ENCODE measurements at places on chromosomes 12 and 14.

DNA sequence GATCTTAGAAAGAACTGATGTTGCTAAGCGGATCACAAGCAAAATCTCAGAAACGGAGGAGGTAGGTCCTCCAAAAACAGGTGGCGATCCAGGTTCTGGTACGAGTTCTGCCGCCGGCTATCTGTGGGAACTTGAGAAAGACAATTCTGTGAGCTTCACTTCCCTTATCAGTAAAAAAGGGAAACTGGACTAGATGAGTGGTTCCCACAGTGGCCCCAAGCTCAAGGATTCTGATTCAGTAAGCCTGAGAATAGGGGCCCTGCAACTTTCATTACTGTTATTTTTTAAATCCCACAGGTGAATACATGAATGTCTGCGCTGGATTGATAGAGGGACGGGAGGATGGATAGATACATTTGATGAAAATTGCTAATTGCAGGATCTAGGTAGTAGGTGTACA is 160.2 kb downstream of the PPM1H start:
- H3K4me1 ChIP-seq: peaks cover 25% of the 10 kb centered on the region
- H3K27ac ChIP-seq: no peak overlapping the region
- no peak overlapping the region for H3K4me3 ChIP-seq
- no peak for DNase-seq

- no peaks in the 10 kb centered on the region for H3K4me1 ChIP-seq
- H3K4me3 ChIP-seq: no peak overlapping the region
- no peak overlapping the region for H3K27ac ChIP-seq
These were observed 113.3 kb downstream of the ANO6 start for GRCh38 chr12:45329238-45329637.

GRCh38 chr14:54570631-54571415 is 3.9 kb downstream of the SAMD4A start:
- H3K4me3 ChIP-seq: no peak overlapping the region
- no peaks in the 10 kb centered on the region for H3K27me3 ChIP-seq
- H3K27ac ChIP-seq: no peak overlapping the region
- peaks cover 18% of the 10 kb centered on the region for H3K36me3 ChIP-seq
- no peak for DNase-seq

DNA sequence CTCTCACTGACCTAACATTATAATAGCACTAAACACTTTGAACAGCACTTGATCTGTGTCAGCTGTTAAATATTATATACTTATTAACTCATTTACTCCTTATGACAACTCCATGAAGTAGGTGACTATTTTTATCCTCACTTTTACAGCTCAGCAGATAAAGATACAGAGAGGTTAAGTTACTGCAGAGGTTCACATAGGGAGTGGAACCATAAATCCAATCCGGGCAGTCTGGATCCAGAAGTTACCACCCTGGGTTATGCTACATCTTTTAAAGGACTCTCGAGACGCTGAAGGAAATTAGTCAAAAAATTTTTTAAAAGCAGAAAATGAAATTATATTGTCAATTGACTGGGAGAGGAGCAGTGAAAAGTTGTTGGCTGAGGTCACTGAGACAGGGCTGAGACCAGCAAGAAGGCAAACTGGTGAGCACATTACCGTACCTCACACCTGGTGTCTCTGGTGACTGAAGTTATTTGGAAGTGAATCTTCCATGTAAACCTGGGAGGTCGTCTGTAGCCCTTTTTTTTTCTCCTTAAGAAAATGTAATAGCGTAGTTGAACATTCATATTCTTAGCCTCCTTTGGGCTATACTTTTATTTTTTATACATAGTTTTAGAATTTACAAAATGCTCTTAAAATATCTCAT is 1.2 kb upstream of the RIMKLB start:
- H3K4me3 ChIP-seq: peak overlapping the region; percentile 85
- peaks cover 53% of the 10 kb centered on the region for H3K4me1 ChIP-seq
- no peaks in the 10 kb centered on the region for H3K27me3 ChIP-seq
- DNase-seq: no peak
- peak overlapping the region; percentile 97 for H3K27ac ChIP-seq

GRCh38 chr14:84085493-84085892 is 1444.5 kb upstream of the FLRT2 start:
- H3K27me3 ChIP-seq: no peaks in the 10 kb centered on the region
- DNase-seq: no peak
- H3K4me3 ChIP-seq: no peak overlapping the region

DNA sequence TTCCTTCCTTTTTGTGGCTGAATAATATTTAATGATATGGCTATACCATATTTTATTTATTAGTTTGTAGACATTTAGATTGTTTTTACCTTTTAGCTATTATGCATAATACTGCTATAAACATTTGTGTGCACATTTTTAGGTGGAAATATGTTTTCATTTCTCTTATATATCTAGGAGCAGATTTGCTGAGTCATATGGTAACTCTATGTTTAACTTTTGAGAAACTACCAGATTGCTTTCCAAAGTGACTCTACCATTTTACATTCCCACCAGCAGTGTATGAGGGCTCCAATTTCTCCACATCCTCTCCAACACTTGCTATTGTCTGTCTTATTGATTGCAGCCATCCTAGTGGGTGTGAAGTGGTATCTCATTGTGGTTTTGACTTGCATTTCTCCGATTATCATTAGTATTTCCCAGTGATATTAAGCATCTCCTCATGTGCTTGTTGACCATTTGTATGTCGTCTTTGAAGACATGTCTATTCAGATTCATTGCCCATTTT is 160.2 kb downstream of the KICS2 start:
- no peaks in the 10 kb centered on the region for H3K36me3 ChIP-seq
- H3K4me3 ChIP-seq: no peak overlapping the region
- H3K27ac ChIP-seq: no peak overlapping the region
- peaks cover 10% of the 10 kb centered on the region for H3K4me1 ChIP-seq
- no peaks in the 10 kb centered on the region for H3K27me3 ChIP-seq

- H3K4me3 ChIP-seq: no peak overlapping the region
- no peak overlapping the region for H3K27ac ChIP-seq
- no peaks in the 10 kb centered on the region for H3K36me3 ChIP-seq
- DNase-seq: no peak
These were observed 444.8 kb downstream of the RGS6 start for GRCh38 chr14:72377016-72377415.

- H3K27ac ChIP-seq: no peak overlapping the region
- H3K4me3 ChIP-seq: no peak overlapping the region
- no peak for DNase-seq
- H3K27me3 ChIP-seq: no peaks in the 10 kb centered on the region
These were observed 40.0 kb downstream of the FRS2 start for GRCh38 chr12:69509904-69510827.

GRCh38 chr12:3101309-3102024 is 24.3 kb downstream of the TSPAN9 start:
- no peak overlapping the region for H3K4me3 ChIP-seq

DNA sequence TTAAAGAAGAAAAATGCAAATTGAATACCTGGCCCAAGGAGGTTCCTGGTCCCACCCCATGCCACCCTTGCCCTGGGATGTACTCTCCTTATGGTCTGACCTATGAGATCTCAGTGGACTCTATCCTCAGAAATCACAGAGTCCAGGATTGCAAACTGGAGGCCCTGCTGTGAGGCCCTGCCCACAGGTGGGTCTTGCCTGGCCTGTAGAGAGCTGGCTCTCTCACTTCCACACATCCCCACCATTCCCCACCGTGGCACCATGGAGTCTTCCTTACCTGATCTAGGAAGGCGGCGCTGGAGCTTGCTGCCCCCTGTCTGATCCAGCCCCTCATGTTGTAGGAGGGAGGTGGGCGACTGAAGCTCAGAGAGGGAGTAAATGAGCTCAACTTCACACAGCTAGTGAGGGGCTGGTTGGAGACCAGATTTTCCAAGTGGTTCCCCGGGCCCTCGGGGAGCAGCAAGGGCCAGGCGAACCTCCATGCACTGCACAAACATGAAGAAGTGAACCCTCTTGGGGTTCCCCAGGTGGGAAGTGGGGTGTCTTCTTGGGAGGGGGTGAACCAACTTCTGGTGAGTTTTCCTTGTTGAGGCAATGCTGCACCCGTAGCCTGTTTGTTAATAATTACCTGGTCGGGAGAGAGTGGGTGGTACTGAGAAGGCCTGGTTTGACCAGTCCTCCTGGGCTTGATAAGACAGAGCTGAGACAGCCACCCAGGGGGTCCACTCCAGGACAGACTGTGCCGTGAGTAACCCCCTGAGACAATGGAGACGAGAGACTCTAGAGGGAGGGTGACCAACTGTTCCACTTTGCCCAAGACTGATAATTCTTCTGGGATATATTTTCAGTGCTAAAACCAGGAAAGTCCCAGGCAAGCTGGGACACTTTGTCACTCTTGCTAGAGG is at the start of gene SERPINA4:
Gene SERPINA4 (plus strand): TSS at position 692 of the 905 bp plus-strand sequence. CDS start 2,041 bp downstream, outside the sequence.
- no peak for DNase-seq
- no peaks in the 10 kb centered on the region for H3K4me1 ChIP-seq
- H3K36me3 ChIP-seq: no peaks in the 10 kb centered on the region

GRCh38 chr12:126950266-126950665 is 1316.7 kb upstream of the TMEM132C start:
- no peak overlapping the region for H3K27ac ChIP-seq
- H3K27me3 ChIP-seq: no peaks in the 10 kb centered on the region
- peaks cover 5% of the 10 kb centered on the region for H3K4me1 ChIP-seq
- no peak for DNase-seq

GRCh38 chr12:52441320-52441911 is 7.2 kb upstream of the KRT75 start:
- H3K27ac ChIP-seq: peak overlapping the region; percentile 94
- no peak overlapping the region for H3K4me3 ChIP-seq
- DNase-seq: no peak

DNA sequence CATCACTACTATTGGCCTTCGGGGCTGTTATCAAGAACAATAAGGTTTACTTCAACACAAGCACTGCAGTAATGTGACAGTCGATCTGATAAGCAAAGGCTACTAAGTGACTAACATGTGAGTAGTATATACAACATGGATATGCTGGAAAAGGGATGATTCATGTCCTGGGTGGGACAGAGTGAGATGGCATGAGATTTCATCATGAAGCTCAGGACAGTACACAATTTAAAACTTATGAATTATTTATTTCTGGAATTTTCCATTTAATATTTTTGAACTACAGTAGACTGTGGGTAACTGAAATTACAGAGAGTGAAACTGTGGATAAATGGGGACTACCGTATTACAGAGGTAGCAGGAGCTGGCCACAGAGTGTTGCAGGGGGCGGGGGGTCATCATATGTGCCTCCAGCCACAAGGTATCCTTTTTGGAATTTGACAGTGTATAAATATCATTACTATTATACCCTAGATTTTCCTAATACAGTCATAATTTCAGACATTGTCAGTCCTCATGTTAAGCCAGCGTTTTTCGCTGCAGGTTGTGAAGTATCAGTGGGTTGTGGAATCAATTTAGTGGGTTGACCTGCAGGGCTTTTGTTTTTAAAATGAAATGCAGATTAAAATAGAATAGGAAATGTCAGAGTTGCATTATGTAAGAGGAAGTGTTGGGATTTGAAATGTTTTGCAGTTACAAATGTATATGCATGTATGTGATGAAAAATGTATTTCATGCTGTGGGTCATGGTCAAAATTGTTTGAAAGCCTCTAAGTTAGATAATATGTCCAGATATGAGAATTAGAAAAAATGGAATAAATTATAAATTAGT is 148.0 kb upstream of the NUDT4 start:
- H3K27ac ChIP-seq: no peak overlapping the region
- H3K4me1 ChIP-seq: peaks cover 8% of the 10 kb centered on the region
- no peaks in the 10 kb centered on the region for H3K36me3 ChIP-seq
- no peak overlapping the region for H3K4me3 ChIP-seq

- H3K27me3 ChIP-seq: peaks cover 12% of the 10 kb centered on the region
- no peaks in the 10 kb centered on the region for H3K4me1 ChIP-seq
- no peaks in the 10 kb centered on the region for H3K36me3 ChIP-seq
- DNase-seq: no peak
- no peak overlapping the region for H3K27ac ChIP-seq
- no peak overlapping the region for H3K4me3 ChIP-seq
These were observed 198.8 kb upstream of the TMEM132C start for GRCh38 chr12:128068211-128068610.

DNA sequence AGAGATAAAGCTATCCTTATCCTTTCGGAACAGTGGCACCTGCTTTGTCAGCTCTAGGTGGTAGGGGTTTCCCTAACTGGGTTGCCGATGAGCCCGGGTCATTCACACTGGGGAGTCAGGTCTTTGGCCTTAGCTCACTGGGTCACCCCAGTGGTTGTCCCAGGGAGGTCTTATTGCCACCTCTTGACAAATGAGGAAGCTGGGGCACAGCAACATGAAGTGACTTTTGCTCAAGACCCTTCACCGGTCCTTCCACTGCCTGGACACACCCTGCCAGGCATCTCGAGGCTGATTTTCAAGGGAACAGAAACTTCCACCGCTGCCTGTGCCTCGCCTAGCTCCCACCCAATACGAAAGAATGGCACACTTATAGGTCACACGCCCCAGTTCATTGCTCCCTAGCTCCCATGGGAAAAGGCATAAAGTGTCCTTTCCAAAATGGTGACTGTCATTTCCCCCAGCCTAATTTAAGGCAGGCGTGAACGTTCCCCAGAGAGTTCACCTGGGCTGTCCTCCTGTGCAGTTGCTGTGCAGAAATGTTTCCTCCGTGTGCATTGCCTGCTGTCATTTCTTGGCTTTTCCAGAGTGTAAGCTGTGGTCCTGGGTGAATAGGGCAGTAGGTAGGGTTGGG is 156.1 kb upstream of the CCND2 start:
- H3K36me3 ChIP-seq: no peaks in the 10 kb centered on the region
- peak overlapping the region; percentile 45 for H3K27ac ChIP-seq
- peaks cover 3% of the 10 kb centered on the region for H3K27me3 ChIP-seq
- no peak overlapping the region for H3K4me3 ChIP-seq
- DNase-seq: no peak

GRCh38 chr12:76108356-76108755 is 23.9 kb upstream of the NAP1L1 start:
- no peak for DNase-seq
- no peak overlapping the region for H3K4me3 ChIP-seq
- no peak overlapping the region for H3K27ac ChIP-seq
- H3K36me3 ChIP-seq: no peaks in the 10 kb centered on the region
- H3K27me3 ChIP-seq: no peaks in the 10 kb centered on the region

- H3K27ac ChIP-seq: no peak overlapping the region
- no peaks in the 10 kb centered on the region for H3K4me1 ChIP-seq
- DNase-seq: no peak
- no peak overlapping the region for H3K4me3 ChIP-seq
These were observed 42.9 kb upstream of the STK38L start for GRCh38 chr12:27201169-27201568.
